ENCODE measurements at places on chromosomes 2 and 18.

DNA sequence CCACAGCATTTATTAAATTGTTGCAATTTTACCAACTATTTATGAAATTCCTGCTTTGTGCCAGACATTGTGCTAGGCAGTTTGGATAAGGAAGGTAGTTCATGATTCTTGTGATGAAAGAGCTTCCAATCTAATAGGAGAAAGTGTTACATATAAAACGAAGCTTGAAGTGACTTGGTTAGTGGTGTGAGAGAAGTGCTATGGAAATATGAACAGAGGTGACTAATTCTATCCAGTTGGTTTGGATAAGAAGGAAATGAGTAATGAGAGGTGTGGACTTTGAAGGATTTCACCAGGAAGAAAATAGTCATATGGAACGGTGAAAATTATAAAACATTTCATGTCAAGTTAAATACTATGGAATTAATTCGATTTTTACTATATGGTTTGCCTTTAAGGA, 48.6 kb downstream of the EML6 start:
- DNase-seq = no peak

GRCh38 chr2:106642679-106643078, 155.5 kb downstream of the CD8B2 start:
- DNase-seq = no peak

DNA sequence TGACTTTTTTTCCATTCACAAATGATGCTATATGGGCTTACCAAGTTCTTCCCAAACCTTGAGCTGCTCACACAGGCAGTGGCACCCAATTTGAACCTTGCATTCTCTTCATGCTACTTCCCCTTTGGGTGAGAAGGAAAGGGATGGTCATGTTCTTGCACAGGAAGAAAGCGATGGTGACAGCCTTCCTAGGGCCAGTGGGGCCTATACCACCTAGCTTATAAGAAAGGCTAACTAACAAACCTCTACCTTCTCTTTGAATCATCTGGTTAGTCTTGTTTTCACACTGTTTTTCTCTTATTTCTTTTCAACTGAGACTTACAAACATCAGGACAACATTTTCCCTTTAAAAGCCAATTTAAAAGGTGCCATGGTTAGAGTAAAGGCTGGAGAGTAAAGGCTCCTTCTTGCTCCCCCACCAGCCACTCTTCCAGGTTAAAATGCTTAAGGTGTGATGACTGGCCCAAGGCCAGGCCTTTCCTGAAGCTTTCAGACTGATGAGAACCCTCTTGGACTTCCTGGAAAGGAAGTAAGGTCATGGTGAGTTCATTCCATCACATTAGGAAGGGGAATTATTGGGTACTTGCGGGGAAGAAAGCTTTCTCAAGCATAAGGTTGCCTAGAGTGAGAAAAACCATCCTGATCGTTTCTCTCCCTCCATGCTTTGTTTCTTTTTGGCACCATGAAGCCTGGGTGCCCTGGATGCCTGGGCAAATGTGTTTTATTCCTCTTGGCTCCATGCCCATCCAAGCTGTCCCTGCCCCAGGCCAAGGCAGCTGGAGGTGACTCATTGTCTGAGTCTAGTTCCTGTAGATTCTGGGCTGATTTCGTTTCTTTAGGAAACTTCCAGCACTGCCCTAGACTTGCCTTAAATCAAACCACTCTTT, 41.4 kb upstream of the ITGB6 start:
- DNase-seq = no peak

GRCh38 chr2:106812383-106812782, 73.6 kb downstream of the ST6GAL2 start:
- no peak for DNase-seq

DNA sequence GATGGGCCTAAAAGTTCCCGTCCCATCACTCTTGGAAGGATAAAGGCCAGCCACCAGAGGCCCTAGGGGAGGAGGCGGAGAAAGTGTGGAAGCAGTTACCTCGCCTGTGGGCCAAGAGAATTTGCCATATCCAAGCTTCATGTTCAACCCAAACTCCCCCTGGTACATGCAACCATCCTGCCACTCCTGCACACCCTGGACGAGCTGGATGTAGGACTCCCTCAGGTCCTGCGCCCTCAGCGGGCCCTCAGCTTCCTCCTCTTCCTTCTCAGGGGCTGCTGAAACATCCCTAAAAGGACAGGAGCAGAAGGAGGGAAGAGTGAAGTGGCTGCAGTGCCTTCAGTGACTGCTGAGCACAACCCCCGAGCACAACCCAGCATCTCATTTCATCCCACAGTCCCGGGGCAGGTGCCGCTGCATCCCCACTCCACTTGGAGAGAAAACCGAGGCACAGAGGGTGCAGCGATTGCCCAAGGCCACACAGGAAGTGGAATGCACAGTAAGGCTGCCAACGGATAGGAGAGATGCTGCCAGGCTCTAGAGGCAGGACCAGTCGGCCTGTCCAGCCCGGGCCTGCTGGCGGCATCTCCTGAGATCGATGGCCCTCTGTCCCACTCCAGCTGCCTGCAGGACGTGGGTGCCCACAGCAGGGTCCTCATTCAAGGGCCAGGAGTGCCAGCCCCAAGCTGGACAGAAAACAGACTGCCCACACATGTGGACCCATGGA, 2.9 kb downstream of the ANKMY1 start:
- no peak for DNase-seq

DNA sequence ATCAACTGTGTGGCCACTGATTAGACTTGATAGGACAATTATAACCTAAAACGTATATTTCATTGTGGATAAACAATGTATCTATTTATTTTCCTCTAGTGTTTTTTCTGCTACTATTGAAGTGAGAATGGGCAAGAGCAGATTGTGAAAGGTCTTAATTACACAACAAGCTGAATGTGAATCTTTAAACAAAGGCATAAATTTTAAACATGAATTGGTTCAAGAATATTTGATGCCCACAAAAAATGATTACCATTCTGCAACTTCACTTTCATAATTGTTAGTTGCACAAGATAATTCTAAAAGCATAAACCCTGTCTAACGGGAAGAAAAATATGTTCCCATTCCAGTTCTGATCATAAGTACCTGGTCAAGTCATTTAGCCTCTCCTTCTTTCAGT, 285.6 kb downstream of the GULP1 start:
- no peak for DNase-seq

DNA sequence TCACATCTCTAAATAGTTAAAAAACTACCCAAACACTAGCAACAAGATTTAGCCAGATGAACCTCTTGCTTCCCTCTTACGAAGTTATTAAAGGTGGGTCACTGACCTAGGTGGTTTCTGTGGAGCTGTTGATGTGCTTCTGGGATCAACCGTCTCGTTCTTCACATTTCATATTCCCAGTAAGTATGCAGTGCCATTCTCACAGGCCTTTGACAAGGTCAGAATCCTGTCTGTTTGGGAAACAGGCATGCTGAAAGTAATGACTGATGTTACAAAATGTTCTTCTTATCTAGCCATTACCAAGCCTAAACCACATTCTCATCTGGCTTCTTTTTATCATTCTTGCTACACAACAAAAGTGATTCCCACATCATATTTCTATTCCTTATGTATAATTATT, 70.3 kb downstream of the WDR7 start:
- no peak for DNase-seq

- DNase-seq = no peak
These were observed 31.9 kb downstream of the SNORC start for GRCh38 chr2:232901736-232902578.

- DNase-seq = no peak
These were observed 173.6 kb downstream of the GALR1 start for GRCh38 chr18:77422974-77423867.

DNA sequence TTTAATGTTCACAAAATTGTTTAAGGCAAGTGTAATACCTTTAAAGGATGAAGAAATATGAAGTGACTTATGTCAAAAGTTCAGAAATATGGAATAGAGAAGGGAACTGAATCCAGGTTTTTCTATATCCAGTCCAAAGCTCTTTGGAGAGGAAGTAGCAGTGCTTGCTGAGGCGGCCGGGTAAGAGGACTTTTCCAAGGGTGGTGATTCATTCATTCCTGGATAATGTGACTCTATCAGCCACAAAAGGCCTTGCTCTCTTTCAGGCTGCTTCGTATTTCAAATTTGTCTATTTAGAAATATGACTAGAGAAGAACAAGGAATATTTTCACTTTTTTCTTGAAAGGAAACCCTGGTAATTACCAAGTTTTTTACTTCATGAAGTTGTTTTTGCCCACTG, 830.1 kb upstream of the ZEB2 start:
- DNase-seq = no peak

DNA sequence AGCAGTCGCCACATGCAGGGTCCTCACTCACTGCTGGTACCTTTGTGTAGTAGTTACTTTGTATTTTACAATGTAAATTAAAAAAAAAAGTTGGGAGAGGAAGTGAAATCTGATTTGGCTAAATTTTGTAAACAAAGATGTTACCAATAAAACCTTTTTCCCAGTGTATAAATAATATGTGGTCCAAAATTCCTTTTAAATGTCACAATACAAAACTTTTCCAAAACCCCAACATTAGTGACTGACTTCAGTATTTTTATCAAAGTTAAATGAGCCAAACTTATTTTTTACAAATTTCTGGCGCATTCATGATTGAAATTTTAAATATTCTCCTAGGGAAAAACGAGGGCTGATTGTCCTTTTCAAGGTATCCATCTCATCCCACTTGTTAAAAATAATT, 239.9 kb downstream of the AGAP1 start:
- DNase-seq = no peak

Measured in stimulated activated CD8-positive, alpha-beta memory T cell treated with anti-CD3 and anti-CD28 coated beads, Interleukin-4, amount 100 ng/mL, for 4 hours (primary cell).